ENCODE measurements at places on chromosomes 4 and X.

DNA sequence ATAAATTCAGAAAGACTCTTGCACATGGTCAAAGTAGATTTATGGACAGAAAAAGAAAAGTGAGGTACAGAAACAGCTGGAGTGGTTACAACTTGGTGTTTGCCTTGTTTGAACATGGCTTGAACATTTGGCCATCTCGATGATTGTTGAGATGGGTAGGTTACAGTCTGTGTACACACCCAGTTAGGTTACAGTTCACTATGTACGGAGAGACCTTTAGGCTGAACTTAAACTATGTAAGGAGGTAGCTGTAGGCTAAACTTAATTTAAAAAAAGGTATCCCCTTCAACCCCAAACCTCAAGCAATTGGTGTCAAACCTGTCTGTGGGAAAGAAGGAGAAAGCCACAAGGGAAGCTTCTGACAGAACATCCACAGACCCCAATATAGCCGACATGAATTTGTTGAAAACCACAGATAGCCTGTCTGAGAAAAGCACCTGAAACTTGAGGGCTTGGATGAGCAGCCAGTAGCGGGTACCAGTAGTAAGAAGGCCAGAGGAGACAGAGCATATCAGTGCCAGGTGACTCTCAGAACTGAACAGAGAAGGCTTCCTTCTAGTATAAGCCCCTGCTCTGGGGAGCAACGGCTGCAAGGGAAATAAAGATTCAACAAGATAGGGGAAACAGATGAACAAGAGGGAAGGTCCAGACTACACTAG is 247.9 kb upstream of the GALNTL6 start:
- no peak for DNase-seq

- no peak for DNase-seq
These were observed 72.6 kb downstream of the DTHD1 start for GRCh38 chr4:36353998-36354397.

- no peak for DNase-seq
These were observed 136.2 kb downstream of the SHROOM3 start for GRCh38 chr4:76571274-76571673.

- DNase-seq = no peak
These were observed 179.6 kb upstream of the TENM3 start for GRCh38 chr4:182063651-182064050.

DNA sequence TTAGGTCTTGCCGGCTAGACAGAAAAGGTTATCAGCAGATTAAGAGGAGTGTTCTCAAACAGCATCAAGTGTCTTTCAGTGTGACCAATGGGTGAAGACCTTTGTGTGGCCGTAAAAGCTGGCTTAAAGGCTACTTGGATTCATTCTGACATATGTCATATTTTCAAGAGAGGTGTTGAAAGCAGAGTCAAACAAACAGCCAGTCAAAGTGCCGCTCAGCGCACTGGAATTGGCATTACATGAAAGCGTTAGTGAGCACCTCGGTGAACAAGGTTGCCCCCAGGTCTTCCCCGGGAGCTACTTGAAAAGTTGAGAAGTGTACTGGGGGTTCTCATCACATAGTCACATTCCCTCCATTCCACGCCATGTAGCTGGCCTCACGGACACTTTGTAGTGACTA is 148.9 kb downstream of the SOX3 start:
- DNase-seq = no peak

- no peak for DNase-seq
These were observed 565.8 kb upstream of the SPANXN1 start for GRCh38 chrX:144681501-144681900.

DNA sequence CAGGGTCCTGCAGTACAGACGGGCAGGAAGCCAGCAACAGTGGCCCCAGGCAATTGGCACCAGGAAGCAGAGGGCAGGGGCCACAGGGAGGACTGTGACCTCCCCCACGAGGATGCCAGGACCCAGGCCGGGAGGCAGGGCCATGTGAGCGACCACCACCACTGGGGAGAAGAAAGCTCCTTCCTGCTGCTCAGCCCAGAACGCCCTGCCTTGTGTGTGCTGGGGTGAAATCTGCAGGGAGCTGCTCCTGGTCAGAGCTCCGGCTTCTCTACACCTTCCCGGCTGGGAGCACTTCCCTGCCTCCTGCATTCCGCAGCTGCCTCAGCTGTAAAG is 100.4 kb downstream of the HMX1 start:
- DNase-seq = no peak

- DNase-seq = no peak
These were observed 9.0 kb downstream of the SLC30A9 start for GRCh38 chr4:41999321-41999720.

DNA sequence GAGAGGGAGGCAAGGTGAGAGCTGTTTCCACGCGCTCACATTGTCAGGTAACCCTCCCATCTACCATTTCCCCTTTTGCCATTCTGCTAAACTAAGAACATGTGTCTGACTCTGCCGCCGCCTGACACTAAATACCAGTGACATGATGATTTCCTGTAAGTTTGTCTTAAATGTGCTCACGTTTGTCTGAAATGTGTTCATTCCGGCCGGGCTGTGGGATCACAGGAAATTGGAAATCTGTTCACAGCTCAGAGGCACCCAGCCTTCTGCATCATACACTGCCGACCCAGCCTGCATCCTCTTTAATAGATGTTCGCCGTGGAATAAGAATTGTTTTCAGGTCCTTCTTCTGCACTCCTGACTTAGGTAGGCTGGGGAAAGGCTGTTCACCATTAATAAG is 336.2 kb upstream of the PPARGC1A start:
- DNase-seq = no peak

GRCh38 chr4:27210956-27211355 is 350.3 kb downstream of the STIM2 start:
- no peak for DNase-seq

- no peak for DNase-seq
These were observed 90.3 kb downstream of the ATP11C start for GRCh38 chrX:139842326-139843185.

DNA sequence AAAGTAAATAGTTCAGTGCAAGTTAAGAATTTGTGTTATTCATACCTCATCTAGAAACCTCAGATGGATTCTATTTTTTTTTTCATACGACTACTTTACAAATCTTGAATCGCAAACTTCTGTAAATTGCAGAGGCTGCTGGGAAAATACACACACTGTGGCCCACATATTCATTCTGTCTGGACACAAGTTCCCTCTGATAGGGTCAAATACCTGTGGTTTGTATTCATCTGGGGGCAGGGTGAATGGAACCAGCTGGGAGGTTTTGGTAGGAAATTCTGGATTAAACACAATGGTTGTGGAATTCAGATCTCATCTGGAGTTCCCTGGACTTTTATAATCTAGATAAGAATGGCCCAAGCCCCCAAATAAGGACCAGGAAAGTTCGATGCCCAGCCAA is 56.2 kb downstream of the SPATA18 start:
- no peak for DNase-seq

GRCh38 chr4:41294445-41295062 is 37.8 kb downstream of the UCHL1 start:
- DNase-seq = no peak

DNA sequence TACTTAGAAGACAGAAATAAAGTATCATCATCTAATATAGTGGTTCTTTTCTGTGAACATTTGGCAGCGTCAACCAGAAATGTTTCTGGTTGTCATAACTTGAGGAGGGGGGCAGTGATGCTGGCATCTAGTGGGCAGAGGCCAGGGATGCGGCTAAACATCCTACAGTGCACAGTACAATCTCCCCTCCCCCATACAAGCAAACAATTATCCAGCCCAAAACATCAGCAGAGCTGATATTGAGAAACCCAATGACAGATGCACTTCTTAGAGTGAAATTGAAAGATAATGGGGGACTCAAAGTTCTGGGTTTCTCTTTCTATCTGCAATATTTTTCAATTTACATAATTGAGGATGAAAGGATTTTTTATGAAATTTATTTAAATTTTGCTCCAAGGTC is 1.9 kb upstream of the EIF1AX start:
- DNase-seq = no peak

- DNase-seq = no peak
These were observed 115.6 kb downstream of the SMIM20 start for GRCh38 chr4:26029568-26030131.

GRCh38 chr4:61427099-61427817 is 227.1 kb downstream of the ADGRL3 start:
- no peak for DNase-seq
